ENCODE measurements at places on chromosomes 13 and 19.

DNA sequence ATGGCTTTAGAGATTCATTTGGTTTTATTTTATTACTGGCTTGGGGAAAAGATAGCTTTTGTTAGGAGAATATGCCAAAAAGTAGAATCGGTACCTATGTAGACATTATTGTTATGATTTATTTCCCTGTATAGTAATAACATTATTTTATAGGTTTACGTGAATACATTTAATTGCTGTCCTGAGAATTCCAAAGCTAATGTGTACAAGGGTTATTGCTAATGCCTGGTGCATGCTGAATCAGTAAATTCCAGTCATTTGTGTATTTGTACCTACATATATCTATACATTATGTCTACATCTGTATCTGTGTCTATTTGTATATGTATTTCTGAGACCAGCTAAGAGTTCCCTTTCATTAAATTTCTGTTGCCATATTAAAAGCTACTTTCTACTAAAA lies 550.9 kb downstream of the GPC6 start:
- no peak for DNase-seq

DNA sequence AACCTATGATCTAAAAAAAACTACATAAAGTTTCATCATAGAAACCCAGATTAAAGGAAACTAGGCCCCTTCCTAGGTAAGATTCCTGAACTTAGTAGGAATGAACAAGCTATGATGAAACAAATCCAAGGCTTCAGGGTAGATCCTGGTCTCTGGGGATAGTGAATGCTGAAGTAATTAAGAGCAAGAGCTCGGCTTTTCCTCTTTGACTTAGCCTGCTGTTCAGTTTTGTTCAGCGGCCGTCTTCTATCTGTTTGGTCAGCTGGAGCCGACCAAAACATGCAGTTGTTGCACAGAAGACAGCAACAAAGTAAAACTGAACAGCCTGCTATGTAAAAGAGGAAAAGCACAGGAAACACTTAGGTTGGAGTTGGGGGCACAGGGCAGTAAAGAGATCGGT lies 44.1 kb upstream of the RFXAP start:
- DNase-seq: no peak

DNA sequence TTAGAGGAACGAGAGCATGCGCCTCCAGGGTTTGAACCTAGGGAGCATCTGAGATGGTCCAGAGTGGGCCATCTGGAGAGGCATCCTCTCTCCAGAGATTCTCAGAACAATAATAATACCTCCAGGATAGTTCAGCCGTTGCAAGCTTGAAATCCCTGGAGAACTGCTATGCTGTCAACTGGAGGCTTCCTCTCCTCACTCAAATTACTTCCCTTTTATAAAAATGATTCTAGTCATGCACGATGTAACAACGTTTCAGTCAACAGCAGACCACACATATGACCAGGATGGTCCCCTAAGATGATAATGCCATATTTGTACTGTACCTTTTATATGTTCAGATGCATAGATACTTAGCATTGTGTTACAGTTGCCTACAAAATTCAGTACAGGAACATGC lies 108.7 kb downstream of the SHISA2 start:
- no peak for DNase-seq

GRCh38 chr13:75705395-75705794 lies 69.3 kb downstream of the LMO7 start:
- no peak for DNase-seq

DNA sequence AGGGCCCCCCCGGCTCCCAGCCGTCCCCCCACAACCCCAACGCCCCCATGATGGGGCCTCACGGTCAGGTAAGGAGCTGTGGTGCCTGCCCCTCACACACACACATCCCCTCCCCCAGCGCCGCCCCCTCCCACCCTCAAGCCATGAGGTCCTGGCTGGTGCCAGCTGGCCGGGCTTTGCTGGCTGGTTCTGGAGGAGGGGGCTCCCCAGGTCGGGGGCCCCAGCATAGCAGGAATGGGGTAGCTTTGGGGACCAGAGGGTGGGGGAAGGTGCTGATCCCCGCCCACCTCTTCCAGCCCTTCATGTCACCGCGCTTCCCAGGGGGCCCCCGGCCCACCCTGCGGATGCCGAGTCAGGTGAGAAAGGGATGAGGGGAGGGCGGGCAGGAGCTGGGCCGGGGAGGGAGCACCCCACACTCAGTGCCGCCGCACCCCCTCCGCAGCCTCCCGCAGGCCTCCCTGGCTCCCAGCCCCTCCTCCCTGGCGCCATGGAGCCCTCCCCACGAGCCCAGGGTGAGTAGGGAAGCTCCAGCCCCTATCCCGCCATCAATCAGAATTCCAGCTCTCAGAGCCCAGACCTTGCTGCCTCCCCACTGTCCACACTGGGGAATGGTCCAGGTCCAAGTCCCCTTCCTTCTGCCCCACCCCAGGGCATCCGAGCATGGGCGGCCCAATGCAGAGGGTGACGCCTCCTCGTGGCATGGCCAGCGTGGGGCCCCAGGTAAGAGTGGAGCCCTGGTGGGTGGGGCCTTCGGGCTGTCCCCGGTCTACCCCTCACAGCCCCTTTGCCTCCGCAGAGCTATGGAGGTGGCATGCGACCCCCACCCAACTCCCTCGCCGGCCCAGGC lies 6.4 kb downstream of the ISYNA1 start:
- DNase-seq: no peak

DNA sequence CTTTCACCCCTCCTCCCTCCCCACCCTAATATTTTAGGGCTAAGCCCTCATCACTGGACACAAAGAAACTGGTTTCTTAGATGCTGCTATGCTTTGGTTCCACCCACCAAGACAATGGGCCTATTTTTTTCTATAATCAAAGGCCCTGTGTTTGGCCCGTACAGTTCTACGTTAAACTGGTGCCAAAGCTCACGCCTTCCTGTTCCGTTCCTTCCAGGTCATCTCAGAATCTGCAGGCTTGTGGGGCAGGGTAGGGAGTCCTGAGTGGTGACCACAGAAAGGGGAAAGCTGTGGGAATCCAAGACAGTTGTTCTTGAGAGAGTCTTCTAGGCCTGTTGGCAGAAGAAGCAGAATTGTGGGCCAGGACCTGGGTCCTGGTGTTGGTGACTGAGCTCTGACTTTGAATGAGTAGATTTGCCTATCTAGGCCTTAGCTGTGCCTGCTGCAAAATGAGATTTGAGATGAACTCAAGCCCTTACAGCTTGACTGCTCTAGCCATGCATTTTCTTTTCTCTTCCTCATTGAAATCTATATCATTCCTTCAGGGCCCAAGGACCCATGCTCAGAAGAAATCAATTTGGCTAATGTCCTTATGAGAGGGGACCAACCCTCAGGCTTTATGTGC lies 19.1 kb upstream of the CXCL17 start:
- no peak for DNase-seq

DNA sequence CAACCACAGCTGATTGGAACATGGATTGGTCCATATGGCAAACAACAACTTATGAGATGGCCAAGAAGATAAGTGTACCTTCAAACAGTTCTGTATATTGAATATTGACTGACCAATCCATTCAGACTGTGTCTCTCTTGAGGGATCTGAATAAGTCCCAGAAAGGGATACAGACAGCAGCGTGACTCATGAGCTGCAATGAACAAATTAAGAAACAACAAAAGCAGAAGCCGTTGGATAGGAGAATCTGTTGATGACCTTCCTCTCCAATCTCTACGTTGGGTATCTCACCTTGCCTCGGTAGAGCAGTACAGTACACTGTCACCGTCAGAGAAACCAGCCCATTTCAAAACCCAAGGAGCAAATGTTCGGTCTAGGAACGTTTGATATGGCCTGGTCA lies 21.3 kb downstream of the MBD3L2B start:
- DNase-seq: no peak

GRCh38 chr19:53394522-53394973 lies 401 bp upstream of the ZNF765 start:
- no peak for DNase-seq

GRCh38 chr13:102798581-102799425 lies at the start of the genes BIVM and POGLUT2:
Gene BIVM, plus strand, starts transcription at chr13:102799119. Its CDS starts 8,149 bp downstream, at chr13:102807268.
Gene POGLUT2, minus strand, starts transcription at chr13:102798976. Its CDS starts 306 bp downstream, at chr13:102798670.
- DNase-seq: peak; percentile 46

GRCh38 chr13:85806553-85807175 lies 7.4 kb upstream of the SLITRK6 start:
- no peak for DNase-seq

DNA sequence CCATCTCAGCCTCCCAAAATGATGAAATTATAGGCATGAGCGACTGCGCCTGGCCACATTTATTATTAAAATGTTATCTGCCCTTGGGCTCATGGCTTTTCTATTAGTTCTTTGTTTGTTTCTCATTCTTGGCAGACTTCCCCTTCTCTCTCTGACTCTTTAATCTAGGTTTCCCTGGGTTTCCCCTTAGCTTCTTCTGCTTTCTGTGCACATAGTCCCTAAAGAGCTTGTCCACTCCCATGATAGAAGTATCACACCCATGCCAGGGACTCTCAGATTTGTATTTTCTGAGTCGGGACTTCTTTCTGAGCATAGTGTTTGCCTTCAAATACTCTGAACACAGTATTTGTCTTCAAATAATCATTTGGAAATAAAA lies 38.6 kb upstream of the ITM2B start:
- no peak for DNase-seq

- no peak for DNase-seq
Observed at GRCh38 chr13:23628250-23628649, 58.0 kb downstream of the TNFRSF19 start.

DNA sequence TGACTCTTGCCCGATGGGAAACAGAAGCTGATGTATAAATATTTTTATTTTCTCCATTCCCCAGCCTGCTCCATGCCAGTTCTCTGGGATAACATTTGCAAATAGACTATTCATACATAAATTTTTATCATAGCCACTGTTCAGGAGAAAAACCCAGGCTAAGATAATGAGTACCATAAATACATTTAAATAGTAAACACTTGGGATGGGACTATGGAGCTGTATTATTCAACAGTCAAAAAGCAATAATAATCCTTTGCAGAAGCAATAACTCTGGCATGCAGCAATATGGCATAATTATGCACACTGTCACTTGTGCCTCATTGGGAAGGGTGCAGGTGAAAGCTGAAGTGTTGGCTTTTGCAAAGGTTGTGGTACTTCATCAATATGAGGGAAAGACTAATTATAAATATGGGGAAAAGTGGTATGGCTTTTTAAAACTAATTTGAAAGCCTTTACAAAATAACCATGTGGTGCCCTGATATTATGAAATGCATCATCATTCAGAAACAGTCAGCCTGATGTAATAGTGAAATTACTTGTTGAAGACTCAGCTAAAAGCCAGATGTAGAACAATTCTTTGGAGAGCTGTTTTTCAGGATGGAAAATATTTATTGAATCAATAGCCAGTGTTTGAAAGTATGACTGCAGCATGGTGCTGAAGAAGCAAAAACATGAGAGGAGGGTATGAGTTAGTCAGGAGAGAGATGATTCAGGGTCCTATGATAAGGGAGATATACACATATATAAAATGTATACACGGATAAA lies 2476.7 kb downstream of the PCDH9 start:
- no peak for DNase-seq

Data from stimulated activated CD8-positive, alpha-beta memory T cell treated with anti-CD3 and anti-CD28 coated beads, Interleukin-15, amount 100 ng/mL, for 1 hour (primary cell).